Esophagus (tissue), 2 donors: ENCODE measurements at places on chromosomes 2 and 18. TPM values are rescaled to one million over a fixed set of nuclear protein-coding genes. Genes with fewer than 3 reads are reported as not detected.

Gene ABCG5
- polyA plus RNA-seq: not detected

Gene VIT
- 4.0 TPM for polyA plus RNA-seq

Gene HOXD12
- polyA plus RNA-seq: not detected

Gene ANKRD12
- 6.1 TPM for polyA plus RNA-seq
